ENCODE measurements at places on chromosomes 1 and 21.

GRCh38 chr1:117058810-117059209 is 1.3 kb upstream of the TTF2 start:
- no peak for DNase-seq

DNA sequence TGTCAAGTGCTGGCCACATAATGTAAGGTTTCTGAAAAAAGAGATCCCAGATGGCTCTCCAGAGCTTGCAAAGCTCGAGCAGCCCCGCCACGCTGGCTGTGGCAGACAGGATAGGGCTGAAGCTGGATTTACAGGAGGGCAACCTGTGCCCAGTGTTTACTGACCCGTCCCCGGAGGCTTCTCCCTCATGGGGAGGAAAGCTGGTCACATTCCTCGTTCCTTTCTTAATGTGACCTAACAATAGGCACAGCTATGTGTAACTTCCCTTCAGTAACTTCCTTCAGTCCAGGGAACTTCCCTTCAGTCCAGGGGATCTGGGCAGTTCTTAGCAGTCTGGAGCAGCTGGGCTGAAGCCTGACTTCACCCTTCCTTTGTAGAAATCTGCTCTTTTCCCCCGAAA is 7.7 kb downstream of the SLFNL1 start:
- DNase-seq = no peak

GRCh38 chr1:231049121-231049979 is 9.3 kb upstream of the FAM89A start:
- DNase-seq = no peak

- no peak for DNase-seq
Measured at GRCh38 chr1:63937461-63938022, 163.7 kb downstream of the ROR1 start.

- DNase-seq = no peak
Measured at GRCh38 chr1:107378426-107378825, 237.6 kb downstream of the NTNG1 start.

- no peak for DNase-seq
Measured at GRCh38 chr1:111227434-111227833, at the start of gene CHI3L2. Gene CHI3L2, plus strand, starts transcription at chr1:111227713. Its CDS starts 17 bp downstream, at chr1:111227730.

DNA sequence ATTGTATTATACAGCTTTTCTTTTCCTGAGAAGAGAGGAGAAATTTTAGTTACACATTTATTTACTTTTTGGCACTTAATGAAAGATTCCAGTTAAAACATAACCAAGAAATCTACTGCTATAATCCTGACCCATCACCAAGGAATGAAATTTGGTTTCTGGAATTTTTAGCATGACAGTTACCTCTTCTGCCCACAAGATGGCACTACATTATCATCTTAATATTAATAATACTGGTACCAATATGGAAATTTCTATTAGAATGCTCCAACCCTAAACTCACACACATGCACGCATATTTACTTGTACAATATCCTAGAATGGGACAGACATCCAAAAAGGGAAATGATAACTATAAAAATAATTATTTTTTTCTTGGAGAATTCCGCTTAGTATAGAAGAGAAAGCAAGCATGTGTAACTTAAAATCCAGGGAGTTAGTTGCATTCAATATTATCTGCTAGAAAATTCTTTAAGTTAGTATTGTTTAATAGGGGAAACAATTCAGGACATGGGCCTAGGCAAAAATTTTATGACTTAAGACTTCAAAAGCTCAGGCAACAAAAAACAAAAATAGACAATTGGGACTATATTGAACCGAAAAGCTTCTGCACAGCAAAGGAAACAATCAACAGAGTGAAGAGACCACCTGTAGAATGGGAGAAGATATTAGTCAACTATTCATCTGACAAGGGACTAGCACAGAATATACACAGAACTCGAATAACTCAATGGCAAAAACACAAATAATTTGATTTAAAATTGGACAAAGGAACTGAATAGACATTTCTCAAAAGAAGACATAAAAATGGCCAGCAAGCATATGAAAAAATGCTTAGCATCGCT is 37.4 kb downstream of the MAP3K21 start:
- peak; percentile 5 for DNase-seq

GRCh38 chr21:39105341-39105765 is 77.9 kb downstream of the PSMG1 start:
- no peak for DNase-seq

GRCh38 chr1:201268604-201269151 is 14.6 kb upstream of the PKP1 start:
- DNase-seq = no peak

DNA sequence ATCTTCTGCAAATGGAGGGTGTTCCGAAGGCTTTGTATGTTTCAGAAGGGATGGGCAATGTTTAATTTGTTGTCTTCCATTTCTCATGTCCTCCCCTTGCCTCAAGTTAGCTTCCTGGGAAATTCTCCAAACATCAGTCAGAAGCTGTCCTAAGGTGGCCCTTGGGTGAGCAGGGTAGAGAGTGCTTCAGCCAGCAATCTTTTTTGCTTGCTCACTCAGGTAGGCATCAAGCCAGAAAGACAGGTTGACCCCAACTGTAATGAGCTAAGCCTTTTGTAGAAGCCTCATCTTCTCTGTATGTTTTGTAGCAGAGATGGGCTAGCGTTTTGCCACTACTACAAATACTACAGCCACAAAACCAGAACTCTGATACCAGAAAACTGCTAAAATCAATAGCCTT is 321.5 kb upstream of the FAM78B start:
- no peak for DNase-seq

- no peak for DNase-seq
Measured at GRCh38 chr1:17523321-17524041, 16.0 kb upstream of the ARHGEF10L start.

DNA sequence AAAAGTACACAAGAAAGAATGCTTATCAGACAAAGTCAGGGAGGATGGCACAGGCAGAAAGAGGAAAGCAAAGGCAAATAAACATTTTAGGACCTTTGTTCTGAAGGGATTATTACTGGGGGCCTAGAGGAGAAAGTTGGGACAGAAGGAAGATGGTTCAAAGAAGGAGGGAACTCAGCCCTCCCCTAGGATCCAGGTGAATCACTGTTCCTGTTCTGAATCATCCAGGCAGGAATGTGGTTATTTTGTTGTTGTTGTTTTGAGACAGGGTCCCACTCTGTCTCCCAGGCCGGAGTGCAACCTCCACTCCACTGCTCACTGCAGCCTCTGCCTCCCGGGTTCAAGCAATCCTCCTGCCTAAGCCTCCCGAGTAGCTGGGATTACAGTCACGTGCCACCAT is 38.5 kb upstream of the PSEN2 start:
- no peak for DNase-seq

DNA sequence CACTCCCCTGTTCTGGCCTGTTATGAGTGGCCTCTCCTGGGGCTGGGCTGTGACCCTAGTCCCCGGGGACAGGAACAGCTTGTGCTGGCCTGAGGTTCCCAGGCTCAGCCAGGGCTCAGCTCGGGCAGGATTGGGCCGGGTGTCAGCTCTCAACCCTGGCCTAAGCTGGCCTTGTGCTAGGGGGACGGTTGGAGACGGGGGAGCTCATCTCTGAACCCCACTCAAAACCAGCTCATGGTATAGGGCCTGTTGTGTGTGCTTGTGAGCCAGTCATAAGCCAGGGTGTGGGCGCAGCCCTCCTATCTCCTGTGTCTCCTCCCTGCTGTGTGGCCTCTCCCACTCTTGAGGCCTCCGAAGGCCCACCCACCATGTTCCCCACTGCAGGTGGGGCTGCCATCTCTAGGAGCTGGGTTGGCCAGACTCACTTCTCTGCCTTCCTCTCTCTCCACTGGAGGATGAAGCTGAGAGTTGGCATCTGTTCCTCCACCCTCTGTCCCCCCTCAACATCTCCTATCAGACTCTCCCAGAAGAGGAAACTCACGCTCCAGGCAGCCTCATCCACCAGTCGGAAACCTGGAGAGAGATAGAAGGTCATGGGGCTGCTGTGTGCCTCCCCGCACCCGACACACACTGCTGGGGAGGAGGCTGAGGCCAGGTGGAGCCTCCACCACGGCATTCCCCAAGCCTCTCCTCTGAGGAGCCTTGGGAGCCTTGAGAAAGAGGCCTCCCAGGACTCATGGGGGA is 1.4 kb downstream of the PEAR1 start:
- no peak for DNase-seq

GRCh38 chr21:30391492-30392025 is 4.3 kb upstream of the KRTAP13-1 start:
- no peak for DNase-seq

- no peak for DNase-seq
Measured at GRCh38 chr1:204174958-204175357, 8.8 kb upstream of the REN start.

- DNase-seq = no peak
Measured at GRCh38 chr1:4848431-4848830, 194.0 kb downstream of the AJAP1 start.

DNA sequence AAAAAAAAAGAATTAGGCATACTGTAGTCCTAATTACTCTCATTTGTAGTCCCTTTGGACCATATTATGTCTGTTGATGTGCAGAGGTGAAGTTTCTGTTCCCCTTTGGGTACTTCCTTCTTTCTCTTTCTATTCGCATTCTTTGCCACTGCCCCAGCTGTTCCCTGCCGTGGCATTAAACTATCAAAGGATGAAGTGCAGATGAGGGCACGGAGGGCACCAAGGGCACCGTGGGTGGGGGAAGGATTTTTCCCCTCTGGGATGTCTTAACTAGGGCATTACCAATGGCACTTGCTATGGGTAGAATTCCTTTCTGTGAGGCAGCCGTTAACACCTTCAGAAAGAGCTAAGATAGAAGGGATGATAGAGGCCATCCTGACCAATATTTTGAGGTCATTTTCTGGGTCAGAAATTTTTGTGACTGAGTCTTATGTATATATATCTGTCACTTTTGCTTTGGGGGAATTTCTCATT is 4.9 kb upstream of the MAPKAPK2 start:
- peak; percentile 86 for DNase-seq

DNA sequence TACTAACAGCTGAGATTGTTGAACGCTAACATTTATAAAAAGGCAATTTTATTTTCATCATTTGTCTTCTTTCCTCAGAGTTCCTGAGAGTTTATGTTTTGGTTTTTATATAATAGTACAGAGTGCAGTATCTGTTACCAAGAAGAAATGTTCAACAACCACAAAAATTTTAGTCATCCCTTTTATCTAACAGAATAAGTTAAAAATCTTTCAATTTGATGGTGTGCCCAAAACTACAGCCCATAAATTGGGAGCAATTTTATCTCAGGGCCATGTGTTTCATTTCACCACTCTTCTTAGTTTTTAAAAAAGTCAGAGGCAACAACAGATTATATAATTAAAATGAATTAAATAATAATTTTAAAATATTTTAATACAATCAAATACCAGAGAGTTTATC is 37.1 kb downstream of the NEXN start:
- DNase-seq = no peak

GRCh38 chr1:40592107-40592803 is 60.8 kb downstream of the ZNF684 start:
- peak; percentile 3 for DNase-seq

DNA sequence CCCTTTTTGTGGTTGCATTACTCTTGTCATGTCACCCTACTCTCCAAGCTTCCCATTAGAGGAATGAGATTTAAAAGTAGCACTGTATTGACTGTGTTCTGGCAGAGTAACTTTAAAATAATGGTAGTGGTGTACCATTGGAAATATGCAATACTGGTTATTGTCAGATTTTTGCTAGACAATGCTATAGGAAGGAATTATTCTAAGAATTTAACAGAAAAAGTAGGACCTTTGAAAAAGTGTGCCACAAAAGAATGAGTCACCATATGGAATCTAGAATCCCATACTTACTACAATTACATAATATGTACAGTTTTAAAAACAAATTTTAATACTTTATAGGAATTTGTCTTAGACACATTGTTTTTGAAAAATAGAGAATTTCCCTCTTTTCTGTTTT is 13.8 kb downstream of the MIER1 start:
- no peak for DNase-seq

DNA sequence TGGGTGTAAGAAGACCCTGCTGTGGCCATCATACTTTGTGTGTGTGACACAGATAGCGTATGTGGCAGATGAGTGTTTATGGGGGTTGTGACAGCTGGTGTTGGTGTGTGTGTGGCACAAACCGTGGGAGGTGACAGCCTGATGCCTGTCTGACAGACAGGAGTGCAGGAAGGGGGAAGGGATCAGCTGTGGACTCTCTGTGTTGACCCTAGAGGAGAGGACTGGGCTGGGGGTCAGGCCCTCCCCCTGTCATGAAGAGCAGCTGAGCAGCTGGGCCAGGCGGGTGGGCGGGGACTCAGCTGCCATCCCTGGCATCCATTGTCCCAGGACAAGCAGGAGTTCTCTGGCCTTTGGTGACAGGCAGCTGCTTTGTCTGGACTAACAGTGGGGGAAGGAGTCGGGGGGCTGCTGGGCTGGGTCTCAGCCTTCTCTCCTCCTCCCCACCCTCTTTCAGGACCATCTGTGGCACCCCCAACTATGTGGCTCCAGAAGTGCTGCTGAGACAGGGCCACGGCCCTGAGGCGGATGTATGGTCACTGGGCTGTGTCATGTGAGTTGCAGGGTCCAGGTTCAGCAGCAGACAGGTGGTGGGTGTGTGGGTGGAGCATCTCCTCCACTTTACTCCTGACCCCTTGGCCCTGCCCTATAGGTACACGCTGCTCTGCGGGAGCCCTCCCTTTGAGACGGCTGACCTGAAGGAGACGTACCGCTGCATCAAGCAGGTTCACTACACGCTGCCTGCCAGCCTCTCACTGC is 2.3 kb downstream of the PLK3 start:
- no peak for DNase-seq

DNA sequence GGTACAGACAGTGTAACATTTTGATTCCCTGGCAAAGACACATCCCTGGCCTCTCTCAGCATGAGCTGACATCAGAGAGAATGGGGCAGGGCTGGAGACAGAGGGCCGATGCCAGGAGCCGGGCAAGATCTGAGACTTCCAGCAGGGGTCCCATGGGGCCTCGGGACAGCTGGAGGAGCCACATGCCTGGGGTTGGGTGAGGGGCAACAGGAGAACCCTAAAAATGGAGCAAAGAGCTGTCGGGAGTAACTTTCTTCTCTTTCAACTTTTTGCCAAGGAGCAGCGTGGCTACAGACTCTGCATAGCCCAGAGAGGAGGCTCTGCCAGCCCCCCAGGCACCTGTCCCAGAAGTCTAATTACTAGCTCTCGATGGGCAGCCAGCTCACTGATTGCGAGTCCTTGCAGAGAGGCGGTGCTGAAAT is 130.8 kb downstream of the LACTBL1 start:
- DNase-seq = no peak

GRCh38 chr1:153478692-153479618 is 18.5 kb upstream of the S100A7 start:
- DNase-seq = no peak

DNA sequence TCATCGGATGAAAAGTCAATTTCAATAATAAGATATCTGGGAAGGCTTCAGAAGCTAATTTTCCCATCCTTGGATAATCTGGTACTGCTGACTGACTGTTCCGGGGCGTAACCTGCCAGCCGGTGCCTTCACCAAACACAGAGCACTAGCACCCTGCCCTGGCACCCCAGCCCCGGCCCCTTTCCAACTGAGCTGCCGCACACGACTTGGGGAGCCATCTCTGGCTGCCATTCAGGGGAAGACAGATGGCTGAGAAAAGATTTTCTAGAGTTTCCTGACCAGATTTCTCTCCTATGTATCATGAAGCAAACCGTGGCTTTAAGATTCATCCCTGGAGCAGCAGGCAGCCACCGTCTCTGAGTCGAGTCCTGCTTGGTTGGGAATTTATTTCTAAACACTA is 96.0 kb upstream of the SYT6 start:
- no peak for DNase-seq

GRCh38 chr21:32545948-32546441 is 39.3 kb downstream of the TCP10L start:
- DNase-seq = no peak

GRCh38 chr1:240794046-240794843 is 182.3 kb upstream of the GREM2 start:
- DNase-seq = no peak

Data from naive B cell (primary cell).